ENCODE measurements at places on chromosomes 2 and 18.

DNA sequence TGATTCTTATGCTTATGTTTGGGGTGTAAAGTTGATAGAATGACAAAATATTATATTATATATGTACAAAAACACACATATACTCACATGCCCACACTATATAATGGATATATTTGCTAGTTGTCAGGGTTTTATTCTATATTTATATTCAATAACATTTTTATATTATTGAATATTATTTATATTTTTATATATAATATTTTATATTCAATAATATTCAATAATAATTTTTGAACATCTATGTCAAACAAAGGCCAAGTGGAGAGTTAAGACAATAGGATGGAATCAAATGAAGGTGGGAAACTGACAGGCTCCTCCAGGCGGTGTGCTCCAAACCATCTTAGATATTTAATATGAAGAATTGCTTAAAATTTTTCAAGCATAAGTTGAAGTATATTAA is 213.2 kb downstream of the MYT1L start:
- DNase-seq: no peak

- DNase-seq: no peak
Observed at GRCh38 chr18:37846996-37847395, 281.4 kb upstream of the CELF4 start.

- DNase-seq: no peak
Observed at GRCh38 chr18:11669948-11670275, 19.2 kb upstream of the GNAL start.

- no peak for DNase-seq
Observed at GRCh38 chr2:171436307-171436706, 2.3 kb downstream of the DCAF17 start.

DNA sequence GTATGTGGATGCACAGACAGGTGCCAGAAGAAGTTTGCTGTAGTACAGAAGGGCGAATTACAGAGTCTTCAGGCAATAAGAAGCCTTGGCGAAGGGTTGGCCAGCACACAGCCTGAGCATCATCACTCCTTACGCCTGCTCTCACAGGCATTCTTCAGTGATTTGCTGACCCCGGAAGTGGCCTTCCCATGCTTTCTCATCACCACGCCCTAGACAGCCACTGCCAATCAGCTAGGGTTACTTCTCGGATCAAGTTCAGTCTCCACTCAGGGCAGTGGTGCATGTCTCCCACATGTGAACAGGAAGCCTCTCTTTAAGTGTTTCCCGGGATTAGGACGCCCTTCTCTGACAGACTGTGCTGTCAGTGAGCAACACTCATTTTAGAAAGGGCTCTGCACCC is 81.8 kb downstream of the C1QL2 start:
- DNase-seq: no peak

DNA sequence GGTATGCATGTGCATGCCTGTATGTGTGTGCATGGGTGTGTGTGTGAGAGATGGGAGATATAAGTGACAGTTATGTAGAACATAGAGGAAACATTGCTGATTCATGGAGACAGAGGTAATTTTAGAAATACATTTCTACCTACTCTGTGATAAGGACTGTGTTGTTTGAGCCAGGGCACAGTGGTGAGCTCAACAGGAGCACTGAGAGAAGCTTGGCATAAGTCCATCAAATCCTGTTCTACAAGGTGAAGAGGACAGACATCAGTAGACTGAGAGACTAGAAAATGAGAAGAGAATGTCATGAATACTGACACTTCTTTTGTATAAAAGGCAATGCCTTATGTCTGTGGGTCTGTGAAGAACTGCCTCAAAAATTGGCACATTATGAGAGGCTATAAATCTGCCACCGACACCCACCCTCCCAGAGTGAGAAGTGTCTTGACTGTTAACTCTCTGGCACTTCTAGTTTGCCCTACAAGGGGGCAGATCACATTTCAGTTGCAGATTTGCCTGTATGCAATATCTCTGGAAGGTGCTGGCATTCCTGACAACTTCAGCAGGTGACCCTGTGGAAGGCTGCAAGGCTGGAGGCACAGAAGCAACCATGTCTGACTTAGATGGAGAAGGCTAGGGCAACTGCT is 962.3 kb upstream of the NRXN1 start:
- no peak for DNase-seq

Data from muscle of leg (tissue), 16 donors.